ENCODE measurements at places on chromosomes 12 and 14.

DNA sequence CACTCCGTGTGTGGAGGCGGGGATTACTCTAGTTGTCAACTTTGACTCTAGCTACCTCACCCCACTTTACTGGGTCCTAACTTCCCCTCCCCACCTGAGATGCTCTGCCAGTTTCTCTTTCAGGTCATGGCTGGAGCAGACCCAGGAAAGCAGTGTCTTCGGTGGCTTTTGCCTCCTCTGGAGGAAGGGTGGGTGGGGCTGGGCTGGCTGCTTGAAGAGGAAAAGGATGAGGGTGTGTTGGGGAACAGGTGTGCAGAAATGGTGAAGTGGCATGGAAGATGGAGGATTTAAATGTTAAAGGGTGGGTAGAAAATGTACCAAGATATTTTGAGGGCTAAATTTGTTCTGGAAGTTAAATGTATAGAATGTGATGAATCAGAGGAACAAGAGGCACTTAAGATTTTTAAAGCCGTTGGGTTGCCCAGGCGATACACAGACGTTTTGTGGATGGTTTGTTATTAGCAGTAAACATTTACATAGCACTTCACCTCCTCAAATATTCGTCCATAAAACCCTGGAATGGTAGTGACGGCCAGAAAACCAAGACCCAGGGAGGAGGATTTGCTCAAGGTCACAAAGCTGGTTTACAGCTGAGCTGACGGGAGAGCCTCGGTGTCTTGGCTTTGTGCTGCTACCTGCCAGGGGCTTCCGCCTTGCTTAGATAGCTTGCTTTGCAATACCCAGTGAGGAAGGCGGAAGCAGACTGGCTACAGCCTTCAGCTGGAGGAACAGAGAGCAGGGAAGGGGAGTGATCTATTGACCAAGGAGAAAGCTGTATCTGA lies 72.2 kb upstream of the PRMT8 start:
- no peak for DNase-seq

DNA sequence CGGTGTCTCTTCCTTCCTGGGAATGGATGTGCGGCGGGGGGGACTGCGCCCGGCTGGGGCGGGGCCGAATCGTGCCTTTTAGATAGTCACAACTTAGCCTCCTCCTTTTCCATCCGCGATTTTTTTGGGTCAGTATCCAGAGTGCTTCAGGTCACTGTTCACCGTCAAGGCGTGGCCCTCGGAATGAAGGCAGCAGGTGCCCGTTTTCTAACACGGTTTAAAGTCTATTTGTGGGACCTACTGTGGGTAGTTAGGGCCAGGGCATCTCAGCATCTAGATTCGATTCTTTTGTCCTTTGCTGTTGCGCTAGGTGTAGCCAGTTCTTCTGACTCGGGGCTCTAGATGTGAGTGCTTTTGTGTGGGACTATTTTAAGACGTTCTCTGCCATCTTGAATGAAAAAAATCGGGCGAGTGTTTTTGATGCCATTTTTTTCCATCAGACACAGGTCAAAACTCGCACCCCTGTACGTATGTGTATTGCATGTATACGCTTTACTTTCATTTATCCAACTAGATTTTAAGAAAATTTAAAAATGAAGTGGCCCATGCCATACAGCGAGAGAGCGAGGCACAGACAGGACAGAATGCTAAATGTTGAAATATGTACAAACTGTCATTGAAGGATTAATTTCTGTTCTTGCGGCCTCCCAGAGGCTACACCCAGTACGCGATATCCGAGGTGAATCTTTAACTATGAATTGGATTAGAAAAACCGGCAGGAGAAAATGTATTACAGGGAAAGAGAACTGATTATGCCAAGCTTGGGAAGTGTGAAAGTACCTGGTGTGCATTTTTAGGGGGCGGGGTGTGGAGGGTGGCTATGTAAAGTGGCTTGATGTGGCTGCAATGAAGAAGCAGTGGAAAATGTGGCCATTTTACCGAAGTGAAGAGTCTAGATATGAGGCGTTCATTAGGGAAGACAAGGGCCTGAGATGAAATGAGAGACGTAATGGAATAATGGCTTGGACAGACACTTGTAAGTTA lies 835 bp downstream of the VEZT start:
- DNase-seq: no peak

GRCh38 chr12:52821826-52822660 lies 8.1 kb upstream of the KRT4 start:
- no peak for DNase-seq

GRCh38 chr14:64761441-64762043 lies 57.3 kb downstream of the PLEKHG3 start:
- peak; percentile 37 for DNase-seq

GRCh38 chr12:26801486-26801885 lies 31.5 kb downstream of the ITPR2 start:
- no peak for DNase-seq

DNA sequence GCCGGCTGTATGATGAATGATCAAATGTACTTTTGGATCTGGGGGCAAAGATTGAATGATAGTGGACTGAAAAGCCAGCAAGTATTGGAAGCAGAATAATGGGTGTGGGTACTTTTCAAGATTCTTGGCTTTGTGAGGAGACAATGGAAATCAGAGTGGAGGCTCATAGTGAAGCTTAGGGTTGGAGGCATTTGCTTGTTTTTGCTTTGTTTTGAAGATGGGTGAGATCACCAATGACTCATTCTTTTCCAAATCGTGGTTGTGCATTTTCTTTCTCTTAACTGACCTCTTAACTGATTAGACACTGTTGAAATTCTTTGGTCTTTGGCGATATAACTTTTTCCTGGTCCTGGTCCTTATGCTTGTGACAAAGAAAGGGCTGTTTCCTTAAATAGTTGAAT lies 54.4 kb downstream of the PELI2 start:
- DNase-seq: no peak

- no peak for DNase-seq
Measured at GRCh38 chr14:102901633-102902032, 20.8 kb upstream of the AMN start.

- peak; percentile 90 for DNase-seq
Measured at GRCh38 chr14:92951912-92952471, 29.0 kb downstream of the CHGA start.

GRCh38 chr12:26499979-26500640 lies 304.7 kb downstream of the SSPN start:
- no peak for DNase-seq

DNA sequence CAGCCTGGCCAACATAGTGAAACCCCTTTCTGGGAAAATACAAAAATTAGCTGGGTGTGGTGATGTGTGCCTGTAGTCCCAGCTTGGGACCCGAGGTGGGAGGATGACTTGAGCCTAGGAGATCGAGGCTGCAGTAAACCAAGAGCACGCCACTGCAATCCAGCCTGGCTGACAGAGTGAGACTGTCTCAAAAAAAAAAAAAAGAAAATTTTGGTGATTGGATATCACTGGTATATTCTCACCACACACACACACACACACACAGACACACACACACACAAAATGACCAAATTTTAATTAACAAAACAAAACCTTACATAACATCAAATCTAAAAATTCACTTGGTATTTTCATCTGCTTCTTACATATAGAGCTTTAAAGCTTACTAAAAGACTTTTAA lies 3.4 kb upstream of the FAM177A1 start:
- DNase-seq: no peak

- DNase-seq: no peak
Measured at GRCh38 chr12:126353604-126354003, 1288.4 kb downstream of the AACS start.
